Cardiac muscle cell (in vitro differentiated cells and primary cell): ENCODE measurements at places on chromosomes 6 and 20. TPM values are rescaled to one million over a fixed set of nuclear protein-coding genes. Genes with fewer than 3 reads are reported as not detected.
A peak's percentile ranks its signal among the peaks of the same experiment; 100 is the strongest.

Gene TDRD6
- 0.28 and 0.57 TPM in 2 replicates for total RNA-seq

Gene C6orf141
- total RNA-seq, result 0.54 TPM in 1 of 2 replicates, not detected in the other

GRCh38 chr6:5656226-5656625, 350.5 kb downstream of the NRN1 start:
- no peak for DNase-seq

Gene LRRC1
- 9.1 and 10.0 TPM in 2 replicates for total RNA-seq

DNA sequence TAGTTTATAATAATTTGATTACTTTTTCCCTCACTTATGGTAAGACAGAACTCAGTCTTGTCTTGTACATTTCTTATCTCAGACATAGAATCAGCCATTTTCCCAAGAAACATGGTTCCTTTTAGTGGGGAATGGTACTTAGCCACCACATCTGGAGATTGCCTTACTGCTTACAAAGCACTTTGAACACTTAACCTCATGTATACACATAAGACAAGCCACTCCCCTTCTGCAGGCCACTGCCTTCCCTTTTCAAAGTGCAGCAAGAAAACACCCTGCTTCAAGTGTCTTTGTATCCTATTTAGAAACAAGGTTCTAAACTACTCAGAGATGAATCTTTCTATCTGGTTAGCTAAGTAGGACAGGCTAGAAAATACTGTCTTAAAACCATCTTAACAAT, 159.2 kb downstream of the UBE3D start:
- DNase-seq, result peak; percentile 29

DNA sequence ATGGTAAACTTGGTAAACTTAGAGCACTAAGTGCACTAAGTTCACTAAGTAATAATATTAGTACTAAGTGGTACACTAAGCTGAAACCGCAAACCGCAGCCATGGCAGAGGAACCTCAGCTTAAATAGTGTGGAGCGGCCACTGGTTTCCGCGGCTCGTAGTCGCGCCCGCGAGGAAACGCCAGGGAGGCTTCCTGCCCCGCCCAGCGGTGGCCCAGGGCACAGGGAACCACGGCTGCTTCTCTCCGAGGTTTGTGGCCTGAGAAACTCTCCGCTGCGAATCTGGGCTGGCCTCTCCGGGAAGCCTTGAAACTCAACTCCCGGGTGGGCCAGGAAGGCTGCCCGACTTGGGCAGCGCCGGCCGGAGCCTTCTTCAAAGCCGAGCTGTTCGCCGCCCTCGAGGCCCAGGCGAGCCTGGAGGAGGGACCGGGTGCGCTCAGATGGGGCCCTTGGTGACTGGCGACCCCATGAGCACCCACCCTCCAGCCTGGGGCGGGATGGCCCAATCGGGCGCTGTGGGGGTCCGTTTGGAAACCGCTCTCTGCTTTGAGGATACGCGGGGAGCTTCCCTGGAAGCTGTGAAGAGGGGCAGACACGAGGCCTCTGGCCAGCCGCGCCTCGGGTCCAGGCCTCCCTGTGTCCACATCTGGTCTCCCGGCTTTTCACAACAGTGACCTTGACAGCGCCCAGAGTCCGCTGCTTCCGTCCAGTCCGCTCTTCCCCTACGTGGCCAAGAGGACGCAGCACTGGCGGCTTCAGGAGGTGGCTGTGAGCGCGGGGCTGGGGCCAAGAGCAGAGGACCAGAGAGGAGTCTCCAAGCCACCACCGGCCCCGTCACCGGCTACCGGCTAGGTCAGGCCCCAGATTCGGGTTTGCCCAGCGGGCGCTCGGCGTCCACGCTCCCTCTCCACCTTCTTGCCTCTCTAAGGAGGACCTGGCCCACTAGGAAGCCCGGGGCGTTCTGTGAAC, 25.4 kb upstream of the HLA-E start:
- DNase-seq, result peak; percentile 42

DNA sequence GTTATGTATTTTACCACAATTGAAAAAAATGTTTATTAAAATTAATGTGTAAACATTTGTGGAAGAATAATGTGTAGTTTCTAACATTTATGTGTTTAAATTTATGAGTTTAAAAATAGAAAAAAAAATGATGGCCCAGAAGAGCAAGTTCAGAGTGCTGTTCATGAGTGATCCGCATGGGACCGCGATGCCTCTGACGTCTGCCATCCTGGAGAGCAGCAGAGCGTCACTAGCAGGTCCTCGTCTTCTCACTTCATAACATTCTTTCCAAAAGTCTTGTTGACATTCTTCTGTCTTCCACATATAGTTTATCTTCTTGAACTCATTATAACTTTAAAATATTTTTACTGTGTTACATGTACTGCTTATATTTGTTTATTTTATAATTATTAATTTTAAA, 15.5 kb downstream of the BTNL2 start:
- DNase-seq, result no peak

DNA sequence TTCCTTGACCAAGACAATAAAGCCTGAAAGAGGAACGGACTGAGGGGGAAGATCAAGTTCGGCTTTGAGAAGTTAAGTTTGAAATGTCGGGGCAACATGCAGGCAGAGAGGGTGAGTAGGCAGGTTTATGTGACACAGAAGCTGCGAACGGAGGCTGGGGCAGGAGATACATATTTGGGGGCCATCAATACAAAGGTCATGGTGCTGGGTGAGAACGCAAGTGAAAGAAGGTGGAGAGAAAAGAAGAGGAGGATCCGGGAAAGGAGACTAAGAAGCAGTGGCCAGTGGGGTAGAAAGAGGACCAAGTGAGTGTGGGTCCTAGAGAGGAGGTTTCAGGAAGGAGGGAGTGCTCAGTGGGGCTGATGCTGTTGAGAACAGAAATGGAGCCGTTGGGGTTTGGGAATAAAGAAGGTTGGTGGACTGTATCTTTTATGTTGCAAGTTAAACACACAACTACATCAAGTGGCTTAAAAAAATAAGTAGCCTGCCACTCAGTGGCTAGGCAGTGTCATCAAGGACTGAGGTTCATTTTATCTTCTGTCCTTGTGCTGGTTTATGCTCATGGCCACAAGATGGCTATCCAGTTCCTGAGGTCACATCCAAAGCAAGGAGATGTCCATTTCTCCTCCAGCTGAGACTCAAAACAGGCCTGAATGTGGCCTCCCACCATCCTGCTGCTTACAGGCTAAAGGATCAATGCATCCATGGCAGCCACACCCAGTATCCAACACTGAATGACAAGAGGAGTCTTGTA, 1.7 kb upstream of the BLCAP start:
- no peak for DNase-seq

Gene ZHX3
- total RNA-seq, result 5.8 TPM in 2 replicates
